ENCODE measurements at places on chromosomes 7 and 10. TPM values are rescaled to one million over a fixed set of nuclear protein-coding genes. Genes with fewer than 3 reads are reported as not detected.

CYP3A7 gene
- not detected for polyA plus RNA-seq

PODXL gene
- polyA plus RNA-seq: 86.0 TPM

ADRA2A gene
- not detected for polyA plus RNA-seq

CYP2E1 gene
- 1.3 TPM for polyA plus RNA-seq

SHLD2 gene
- 6.7 TPM for polyA plus RNA-seq

MYL10 gene
- not detected for polyA plus RNA-seq

PROSER2 gene
- 0.86 TPM for polyA plus RNA-seq

CHAT gene
- not detected for polyA plus RNA-seq

LRIT1 gene
- polyA plus RNA-seq: not detected

All from SK-N-SH (cell line).